CD8-positive, alpha-beta memory T cell (primary cell): ENCODE measurements at places on chromosomes 7 and 10. TPM values are rescaled to one million over a fixed set of nuclear protein-coding genes. Genes with fewer than 3 reads are reported as not detected.

The OR2A1 gene
- polyA plus RNA-seq = not detected

The MAGI2 gene
- not detected for polyA plus RNA-seq

The STK31 gene
- polyA plus RNA-seq = 0.15 TPM

The SPDYE8 gene
- 0.16 TPM for polyA plus RNA-seq

The GPR37 gene
- polyA plus RNA-seq = not detected

The HNRNPA2B1 gene
- polyA plus RNA-seq = 742 TPM

The IL2RA gene
- 8.3 TPM for polyA plus RNA-seq

The C1QL3 gene
- polyA plus RNA-seq = 0.31 TPM

The AKR1C4 gene
- not detected for polyA plus RNA-seq
